ENCODE measurements at places on chromosomes 2 and 18. TPM values are rescaled to one million over a fixed set of nuclear protein-coding genes. Genes with fewer than 3 reads are reported as not detected.

HES6 gene
- total RNA-seq, result 1.3 TPM

LTBP1 gene
- 0.04 TPM for total RNA-seq

FAM124B gene
- total RNA-seq, result 0.37 TPM

GRCh38 chr2:134189009-134189720, 64.7 kb upstream of the MGAT5 start:
- peak; percentile 70 for ATAC-seq

DNA sequence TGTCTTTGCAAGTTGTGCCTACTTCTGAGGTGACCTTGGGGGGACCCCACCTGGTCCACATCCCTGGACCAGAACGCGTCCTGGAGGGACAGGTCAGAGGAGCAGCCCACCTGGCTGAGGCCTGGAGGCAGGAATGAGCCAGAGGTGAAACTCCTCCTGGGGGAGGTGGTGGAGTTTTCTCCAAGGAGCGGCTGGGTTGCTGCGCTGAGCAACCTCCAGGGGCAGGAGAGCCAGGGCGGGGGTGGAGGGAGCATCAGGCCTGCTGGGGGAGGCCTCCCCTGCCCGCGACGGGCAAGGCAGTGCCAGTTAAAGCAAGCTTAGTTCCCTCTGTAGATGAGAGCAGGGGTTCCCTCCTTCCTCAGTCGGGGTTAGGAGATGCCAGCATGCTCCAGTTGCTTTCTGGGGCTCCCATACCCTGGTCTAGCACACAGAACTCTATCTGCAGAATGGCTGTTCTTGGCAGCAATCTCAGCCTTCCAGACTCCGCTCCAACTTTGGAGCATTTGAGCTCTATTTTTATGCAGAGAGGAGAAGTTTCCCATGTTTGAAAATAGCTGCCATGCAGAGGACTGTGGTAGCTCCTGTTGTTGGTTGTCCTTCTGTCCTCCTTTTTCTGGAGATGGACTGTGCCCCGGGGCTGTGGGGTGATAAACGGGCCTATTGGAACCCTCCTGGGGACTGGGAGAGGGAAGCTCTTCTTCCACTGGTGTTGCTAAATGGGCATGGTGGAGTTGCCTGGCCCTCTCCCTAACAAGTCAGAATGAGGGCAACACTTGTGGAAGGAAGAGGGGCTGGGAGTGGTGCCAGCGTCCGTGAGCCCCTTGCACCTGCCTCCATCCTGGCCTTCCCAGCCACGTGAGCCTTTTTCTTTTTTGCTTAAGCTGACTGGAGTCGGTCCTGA, 39.1 kb downstream of the B3GNT2 start:
- no peak for ATAC-seq

NFU1 gene
- 32.3 TPM for total RNA-seq

NT5DC4 gene
- not detected for total RNA-seq

DNA sequence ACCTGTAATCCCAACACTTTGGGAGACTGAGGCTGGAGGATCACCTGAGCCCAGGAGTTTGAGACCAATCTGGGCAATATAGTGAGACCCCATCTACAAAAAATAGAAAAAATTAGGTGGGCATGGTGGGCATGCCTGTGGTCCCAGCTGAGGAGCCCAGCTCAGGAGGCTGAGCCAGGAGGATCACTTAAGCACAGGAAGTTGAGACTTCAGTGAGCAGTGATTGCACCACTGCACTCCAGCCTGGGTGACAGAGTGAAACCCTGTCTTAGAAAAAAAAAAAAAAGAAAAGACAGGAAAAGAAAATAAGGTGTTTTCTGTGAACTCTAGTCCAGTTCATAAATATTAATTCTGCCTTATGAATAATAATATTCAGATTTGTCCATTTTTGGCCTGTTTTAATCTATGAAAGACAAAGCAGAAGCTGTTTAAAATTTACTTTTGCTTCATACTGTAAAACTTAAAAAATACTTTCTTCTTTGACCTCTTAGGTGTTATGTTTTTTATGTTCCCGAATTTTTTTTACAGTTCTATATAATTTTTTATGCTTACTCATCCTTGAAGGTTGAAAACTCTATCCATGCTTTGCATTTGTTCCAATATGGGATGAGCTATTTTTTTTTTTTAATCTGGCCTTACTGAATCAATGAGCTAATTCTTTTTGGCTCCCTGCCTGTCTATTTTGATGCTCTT, 8.4 kb upstream of the ANXA4 start:
- ATAC-seq, result no peak

DNA sequence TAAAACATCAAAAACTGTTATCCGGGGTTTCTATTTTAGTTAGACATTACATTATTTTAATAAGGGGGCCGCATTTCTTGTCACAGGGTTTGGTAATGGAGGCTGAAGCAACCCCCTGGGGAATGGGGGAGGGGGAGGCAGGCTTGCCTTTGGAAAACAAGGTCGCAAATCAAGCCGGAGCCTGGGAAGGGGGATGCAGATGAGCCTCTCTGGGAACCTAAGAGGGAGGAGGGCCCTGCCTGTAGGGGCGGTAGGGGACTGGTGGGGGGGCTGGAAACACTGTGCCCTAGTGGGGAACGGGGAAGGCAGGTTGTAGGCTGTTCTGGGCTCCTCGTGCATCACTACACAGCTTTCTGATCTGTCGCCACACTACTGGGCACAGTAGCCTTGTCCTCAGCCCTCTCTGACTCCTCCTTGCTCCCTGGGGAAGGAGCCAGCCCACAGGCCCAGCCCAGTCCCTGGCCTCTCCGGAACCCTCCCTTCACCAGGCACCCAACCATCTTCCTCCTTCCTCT, 170.2 kb upstream of the SMAD2 start:
- no peak for ATAC-seq

- no peak for ATAC-seq
These were observed 296.4 kb downstream of the NDUFA10 start for GRCh38 chr2:239728751-239729150.

FBXO15 gene
- total RNA-seq, result 0.35 TPM

Data from activated T-helper 17 cell treated with anti-CD3 and anti-CD28 coated beads, Interleukin-2, amount 50 U/mL, for 72 hours (primary cell).